ENCODE measurements at places on chromosomes 11 and 22.

DNA sequence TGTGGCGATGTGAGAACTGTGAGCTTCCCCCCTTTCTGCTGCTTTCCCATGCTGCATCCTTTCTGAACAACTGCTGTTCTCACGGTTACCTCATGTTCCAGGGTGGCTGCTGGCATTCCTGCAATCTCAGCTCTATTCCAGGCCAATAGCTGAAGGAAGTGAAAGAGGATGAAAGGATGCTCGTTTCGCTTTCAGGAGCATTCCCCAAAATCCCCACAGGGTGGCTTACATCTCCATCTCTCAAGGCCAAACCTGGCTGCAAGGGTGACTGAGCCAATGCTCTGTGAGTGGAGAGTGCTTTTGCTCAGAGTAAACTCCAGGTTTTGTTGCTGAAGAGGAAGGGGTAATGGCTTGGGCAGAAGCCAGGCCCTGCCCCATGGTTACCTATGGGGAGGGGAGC lies 848.2 kb downstream of the BRD1 start:
- no peak for DNase-seq

GRCh38 chr11:87431392-87431791 lies 393.7 kb downstream of the TMEM135 start:
- no peak for DNase-seq

- DNase-seq: no peak
These were observed 219.1 kb upstream of the KIRREL3 start for GRCh38 chr11:127219704-127220103.

DNA sequence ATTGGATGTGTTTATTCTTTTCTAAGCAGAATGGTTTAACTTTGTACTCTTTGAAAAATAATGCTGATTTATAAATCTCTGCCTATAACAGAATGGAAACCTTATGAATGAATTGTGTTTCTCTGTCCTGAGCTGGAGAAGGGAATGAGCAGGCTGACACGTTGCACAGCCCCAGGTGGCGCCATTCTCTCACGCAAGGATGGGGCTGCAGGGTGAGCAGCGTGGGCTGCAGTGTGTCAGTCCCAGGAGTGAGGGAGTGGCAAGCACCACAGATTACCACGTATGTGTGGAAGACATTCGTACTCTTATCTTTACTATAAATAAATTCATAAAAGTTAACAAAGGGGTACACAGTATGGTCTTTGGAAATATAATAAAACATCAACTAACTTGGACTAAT lies 33.4 kb downstream of the FDX1 start:
- peak; percentile 24 for DNase-seq

DNA sequence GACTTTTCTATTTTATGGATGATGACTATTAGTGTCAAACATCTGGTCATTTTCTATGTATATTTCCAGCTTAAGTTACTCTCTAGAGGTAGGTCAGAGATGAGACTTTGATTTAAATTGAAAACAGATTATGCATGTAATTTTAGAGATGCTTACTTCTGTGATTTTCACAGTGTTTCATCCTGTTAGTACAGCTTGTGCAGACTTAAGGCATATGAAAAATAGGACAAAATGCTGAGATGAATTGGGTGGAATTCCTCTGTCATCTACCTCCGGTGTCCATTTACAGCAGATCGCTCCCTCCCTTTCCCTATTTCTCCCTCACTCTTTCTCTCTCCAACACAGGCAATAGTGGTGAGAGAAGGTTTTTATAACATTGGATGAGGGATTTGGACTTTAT lies 14.1 kb downstream of the JAM3 start:
- DNase-seq: no peak

DNA sequence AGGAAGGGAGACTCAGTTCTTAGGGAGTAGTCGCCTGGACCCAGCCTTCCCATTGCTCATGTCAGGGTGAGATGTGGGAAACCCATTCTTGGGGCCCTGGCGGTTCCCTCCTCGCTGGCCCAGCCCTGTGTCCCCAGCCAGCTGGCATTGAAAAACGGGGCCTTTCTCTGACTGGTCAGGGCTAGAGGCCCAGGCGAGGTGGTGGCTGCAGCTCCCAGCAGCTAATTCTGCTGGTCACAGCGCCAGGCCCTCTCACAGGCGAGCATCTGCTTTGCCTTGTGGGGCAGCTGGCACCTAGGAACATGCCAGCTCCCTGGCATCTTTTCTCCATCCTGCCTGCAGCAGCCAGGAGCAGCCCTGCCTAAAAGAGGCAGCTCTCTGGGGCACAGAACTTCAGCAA lies 20.1 kb downstream of the TSPAN18 start:
- no peak for DNase-seq

DNA sequence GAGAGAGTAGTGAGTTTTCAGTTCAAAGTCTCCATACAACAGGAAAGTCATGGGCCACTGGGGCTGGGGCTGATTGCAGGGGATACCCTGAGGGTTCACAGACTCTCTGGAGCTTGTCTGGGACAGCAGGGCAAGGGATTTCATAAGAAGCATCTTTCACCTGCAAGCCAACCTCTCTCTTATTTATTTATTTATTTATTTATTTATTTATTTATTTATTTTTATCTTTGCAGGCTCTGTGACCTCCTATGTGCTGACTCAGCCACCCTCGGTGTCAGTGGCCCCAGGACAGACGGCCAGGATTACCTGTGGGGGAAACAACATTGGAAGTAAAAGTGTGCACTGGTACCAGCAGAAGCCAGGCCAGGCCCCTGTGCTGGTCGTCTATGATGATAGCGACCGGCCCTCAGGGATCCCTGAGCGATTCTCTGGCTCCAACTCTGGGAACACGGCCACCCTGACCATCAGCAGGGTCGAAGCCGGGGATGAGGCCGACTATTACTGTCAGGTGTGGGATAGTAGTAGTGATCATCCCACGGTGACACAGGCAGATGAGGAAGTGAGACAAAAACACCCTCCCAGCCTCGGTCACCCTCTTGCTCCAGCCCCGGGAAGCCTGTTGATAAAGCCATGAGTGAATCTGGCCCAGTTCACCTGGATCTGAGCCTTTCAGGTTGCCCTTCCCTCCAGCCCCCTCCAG lies 68.4 kb downstream of the GGTLC2 start:
- no peak for DNase-seq

DNA sequence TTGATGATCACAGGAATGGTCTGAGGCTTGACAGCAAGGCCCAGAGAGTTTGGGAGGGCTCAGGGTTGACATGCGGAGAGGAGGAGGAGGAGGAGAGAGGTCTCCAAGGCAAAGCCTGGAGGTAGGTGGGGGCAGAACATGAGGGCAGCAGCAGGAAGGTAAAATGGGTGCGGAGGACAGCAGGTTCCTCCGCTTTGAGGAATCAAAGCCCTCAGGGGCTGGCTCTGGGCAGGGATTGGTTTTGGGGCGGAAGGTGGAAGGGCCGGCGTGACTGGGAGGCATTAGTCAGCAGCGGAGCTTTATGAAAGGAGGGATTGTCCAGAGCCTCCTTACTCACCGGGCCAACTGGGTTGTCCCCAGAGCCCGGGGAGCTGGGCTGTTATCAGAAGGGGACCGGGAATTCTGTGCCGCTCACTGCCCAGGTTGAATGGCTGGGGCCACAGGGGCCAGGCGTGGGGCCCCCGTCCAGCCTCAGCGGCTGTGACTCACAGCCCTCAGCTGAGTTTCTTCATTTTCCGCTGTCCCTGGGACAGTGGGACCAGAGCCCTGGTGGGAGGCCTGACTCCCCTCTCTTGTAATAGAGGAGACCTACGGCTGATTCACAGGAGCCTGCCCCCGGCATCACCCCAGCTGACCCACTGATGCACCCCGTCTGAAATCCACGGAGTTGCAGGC lies 36.2 kb downstream of the LIF start:
- DNase-seq: no peak

GRCh38 chr11:129881570-129882170 lies 13.7 kb downstream of the NFRKB start:
- no peak for DNase-seq

DNA sequence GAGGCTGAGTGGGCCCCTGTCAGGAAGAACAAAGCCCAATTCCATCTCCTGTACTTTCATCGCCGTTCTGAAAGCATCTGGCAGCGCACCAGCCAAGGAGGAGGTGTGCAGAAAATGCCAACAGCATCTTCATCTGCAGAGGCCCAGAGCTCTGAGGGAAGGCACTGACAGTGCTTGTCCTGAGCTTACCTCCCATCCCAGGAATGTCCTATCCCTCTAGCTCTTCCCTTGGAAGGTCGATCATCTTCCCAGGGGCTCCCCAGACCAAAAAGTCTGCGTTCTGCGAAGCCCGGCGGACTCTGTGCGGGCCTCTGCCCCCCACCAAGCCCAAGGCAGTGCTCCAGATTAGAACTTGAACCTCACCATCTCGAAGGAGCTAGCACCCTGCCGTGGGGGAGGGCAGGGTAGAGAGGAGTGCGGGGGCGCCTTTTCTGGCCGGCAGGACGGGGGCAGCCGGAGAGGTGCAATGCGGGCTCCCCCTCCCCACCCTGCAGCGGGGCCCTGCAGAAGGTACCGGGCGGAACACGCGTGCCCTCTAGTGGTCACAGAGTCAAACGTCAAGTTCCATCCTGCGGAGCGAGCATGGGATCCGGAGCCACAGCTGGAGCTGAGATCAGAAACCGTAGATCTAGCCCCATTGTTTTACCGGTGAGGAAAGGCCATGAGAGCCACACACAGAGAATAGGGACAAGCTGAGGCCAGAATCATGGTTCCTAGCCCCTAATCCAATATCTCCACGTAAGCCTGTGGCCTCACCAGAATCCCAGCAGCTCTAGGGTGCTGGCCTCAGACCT lies 5.0 kb downstream of the SCN2B start:
- DNase-seq: peak; percentile 8

DNA sequence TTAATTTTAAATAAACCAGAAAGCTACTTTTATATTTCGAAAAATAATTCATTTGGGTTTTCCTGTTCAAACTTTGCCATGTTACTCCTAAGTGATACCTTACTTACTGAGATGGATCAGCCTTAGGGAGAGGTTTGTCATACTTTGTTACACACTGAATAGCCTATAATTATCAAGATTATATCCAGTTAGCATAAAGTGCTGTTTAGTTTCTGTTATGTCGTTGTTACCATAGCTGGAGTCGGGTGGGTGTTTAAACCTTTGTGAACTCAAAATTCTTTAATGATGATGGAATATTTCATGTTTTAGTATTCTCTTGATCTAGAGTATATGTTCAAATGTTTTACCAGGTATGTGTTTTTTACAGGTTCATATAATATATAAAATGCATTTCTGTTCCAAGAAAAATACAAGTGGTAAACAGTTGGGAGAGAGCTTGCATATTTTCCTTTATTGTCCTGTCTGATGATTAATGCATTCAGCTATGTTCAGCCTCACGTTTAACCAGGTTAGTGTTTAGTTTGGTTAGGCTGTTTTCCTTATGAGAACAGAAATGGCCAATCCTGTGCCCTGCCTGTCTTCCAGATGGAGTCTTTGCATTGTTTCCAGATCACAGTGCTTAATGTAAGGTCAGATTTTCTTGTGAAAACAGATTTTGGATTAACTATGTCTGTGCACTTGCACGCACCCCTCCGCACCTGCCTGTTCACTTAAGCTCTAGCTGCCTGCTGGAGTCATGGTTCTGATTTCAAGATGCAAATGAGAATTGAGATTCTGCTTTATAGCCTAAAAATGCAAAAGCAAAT lies 105.6 kb downstream of the ATXN10 start:
- DNase-seq: no peak

- no peak for DNase-seq
These were observed 318.6 kb upstream of the B3GAT1 start for GRCh38 chr11:134730561-134731212.

DNA sequence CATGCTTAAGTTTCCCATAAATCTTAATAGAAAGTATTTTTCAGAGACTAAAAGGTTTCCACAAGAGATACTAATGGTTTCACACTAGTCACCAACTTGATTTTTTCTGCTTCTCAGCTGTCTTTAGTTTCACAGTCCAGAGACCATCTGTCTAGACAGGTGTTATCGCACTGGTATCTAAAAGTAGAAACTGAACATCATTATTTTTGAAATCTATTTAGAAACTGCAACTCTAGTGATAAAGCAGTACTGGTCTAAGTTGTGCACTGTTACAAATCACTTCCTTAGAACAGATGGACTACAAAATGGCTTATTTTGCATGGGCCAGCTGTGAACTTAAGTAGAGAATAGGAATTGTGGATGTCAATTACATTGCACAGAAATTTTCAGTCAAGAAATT lies 78.0 kb downstream of the CNTN5 start:
- no peak for DNase-seq
